Breast epithelium (tissue), 4 donors: ENCODE measurements at places on chromosomes 6 and 20. TPM values are rescaled to one million over a fixed set of nuclear protein-coding genes. Genes with fewer than 3 reads are reported as not detected.

Gene AGER
- total RNA-seq, result 1.3 TPM

Gene BMP2
- 14.7 TPM for total RNA-seq

- H3K36me3 ChIP-seq, result no peaks in the 10 kb centered on the region
- H3K27ac ChIP-seq, result no peak overlapping the region
- no peak for DNase-seq
- H3K27me3 ChIP-seq, result no peaks in the 10 kb centered on the region
- no peaks in the 10 kb centered on the region for H3K4me1 ChIP-seq
These were observed 9.9 kb downstream of the MAP3K4 start for GRCh38 chr6:161001421-161001820.

Gene LST1
- total RNA-seq, result 8.8 TPM

Gene CST2
- total RNA-seq, result not detected

DNA sequence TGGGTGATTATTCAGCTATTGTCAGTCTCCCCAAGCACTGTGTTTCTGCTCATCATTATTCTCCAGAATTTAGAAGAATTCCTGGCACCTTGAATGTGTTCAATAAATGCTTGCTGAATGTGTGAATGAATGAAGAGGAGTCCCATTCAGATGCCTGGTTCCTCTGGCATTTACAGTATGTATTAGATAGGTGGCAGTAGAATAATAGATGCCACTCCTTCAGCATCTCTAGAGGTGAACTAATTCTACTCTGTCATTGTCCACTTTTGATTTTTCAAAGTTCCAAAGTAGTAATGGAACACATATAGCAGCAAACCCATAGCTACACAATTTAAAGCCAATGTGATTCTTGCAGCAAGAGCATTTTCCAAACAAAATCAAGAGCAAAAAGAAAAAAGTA lies 118.9 kb upstream of the CEP162 start:
- H3K4me3 ChIP-seq, result no peak overlapping the region
- no peaks in the 10 kb centered on the region for H3K27me3 ChIP-seq
- H3K27ac ChIP-seq, result no peak overlapping the region
- no peak for DNase-seq

DNA sequence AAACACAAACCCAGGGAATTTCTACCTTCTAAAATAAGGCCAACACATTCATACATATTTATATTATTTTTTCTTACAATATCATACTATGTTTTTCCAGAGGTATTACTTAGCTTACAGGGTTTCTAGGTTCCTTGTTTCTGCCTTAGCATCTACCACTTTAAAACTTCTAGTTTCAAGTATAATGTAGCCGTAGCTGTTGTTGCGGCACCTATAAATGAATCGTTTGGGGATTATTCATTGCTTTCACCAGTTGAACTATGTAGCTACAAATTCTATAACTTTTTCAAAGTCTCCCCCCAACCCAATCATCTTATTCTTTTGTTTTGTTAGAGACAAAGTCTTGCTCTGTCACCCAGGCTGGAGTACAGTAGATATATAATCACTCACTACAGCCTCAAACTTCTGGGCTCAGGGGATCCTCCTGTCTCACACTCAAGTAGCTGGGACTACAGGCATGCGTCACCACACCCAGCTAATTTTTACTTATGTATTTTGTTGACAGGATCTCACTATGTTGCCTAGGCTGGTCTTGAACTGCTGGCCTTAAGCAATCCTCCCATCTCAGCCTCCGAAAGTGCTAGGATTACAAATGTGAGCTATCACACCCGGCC lies 43.9 kb downstream of the TNFAIP3 start:
- H3K27me3 ChIP-seq, result no peaks in the 10 kb centered on the region
- H3K27ac ChIP-seq, result no peak overlapping the region
- H3K4me1 ChIP-seq, result no peaks in the 10 kb centered on the region
- no peak overlapping the region for H3K4me3 ChIP-seq

Gene TSHZ2
- 31.7 TPM for total RNA-seq

GRCh38 chr20:47662483-47663353 lies 122.6 kb downstream of the SULF2 start:
- no peak overlapping the region for H3K4me3 ChIP-seq
- no peak for DNase-seq
